ENCODE measurements at places on chromosomes 13 and 19.

DNA sequence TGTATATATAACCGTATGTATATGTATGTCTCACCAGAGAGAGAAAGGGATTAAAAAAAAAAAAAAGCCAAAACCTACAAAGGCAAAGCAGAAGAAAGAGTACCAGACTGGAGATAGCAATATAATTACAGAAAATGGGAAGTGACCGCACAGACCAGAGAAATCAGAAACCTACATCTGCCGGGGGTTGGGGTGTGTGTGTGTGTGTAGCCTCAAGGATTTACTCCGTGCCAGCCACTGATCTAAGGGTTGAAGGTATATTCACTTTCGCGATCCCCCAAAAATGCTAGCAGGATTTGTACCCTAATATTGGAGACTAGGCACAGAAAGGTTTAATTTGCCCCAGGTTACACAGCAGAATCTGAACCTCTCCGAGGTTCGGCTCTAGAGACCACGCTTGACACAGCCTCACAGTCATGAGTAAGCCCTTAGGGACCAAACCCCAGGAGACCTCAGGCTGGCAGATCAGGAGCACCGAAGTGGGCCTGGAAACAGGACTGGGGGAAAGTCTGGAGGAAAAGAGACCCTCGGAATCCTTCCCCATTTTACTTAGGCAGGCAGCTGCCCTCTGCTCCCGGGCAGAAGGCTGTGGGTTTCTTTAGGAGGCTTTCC lies 14.8 kb downstream of the ARL11 start:
- no peak for DNase-seq

DNA sequence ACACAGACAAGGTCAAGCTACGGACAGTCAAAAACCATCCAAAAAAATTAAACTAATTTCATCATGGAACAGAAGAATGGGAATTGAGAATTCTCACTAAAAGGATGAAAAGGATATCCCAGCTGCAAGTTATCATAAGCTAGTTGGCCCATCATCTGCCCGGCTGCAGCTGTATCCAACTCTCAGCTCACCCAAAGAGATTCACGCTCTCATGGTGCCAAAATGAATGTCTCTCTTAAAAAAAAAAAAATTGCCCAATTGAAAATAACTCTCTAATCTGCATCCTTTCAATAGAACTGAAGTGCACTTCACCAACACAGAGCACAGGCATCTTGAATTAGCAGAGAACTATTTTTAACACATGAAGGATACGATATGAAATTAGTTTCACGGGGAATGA lies 20.0 kb downstream of the ENOX1 start:
- DNase-seq, result no peak

DNA sequence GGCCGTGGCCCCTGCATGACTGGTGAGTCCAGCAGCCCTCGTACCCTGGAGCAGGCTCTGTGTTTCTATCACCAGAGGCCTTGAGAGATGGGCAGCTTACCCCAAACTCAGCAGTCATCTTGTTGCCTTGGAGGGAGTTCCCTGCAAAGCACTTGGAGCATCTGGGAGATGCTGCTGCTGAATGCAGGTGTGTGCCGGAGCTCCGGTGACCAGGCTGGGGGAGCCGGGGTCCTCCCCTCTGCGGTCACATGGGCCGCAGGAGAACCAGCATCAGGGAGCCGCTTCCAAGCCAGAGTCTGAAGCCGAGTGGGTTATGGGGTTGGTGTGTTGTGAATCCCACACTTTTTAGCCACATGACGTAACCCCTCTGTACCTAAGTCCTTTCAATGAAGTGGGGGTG lies 82.8 kb downstream of the TEX29 start:
- DNase-seq, result no peak

GRCh38 chr13:85755123-85755522 lies 44.1 kb downstream of the SLITRK6 start:
- DNase-seq, result no peak

GRCh38 chr13:102198418-102199311 lies 203.2 kb downstream of the FGF14 start:
- no peak for DNase-seq

DNA sequence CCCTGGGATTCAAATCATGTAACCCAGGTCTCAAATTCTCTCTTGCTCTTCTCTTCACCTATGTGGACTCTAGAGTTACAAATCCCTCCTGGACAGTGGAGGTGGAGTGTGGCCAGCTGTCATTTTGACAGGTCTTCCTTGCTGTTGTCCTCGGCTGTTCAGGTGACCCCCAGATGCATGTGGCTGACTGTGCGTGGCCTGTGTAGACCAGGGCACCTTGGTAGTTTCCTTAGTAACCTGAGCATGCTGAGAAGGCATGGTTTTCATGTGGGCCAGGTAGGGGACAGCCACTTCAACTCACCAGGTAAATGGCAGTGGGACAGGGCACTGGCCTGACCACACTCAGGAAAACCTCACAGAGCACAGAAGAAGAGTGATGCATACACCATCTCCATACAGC lies 155.0 kb upstream of the TSHZ3 start:
- no peak for DNase-seq

DNA sequence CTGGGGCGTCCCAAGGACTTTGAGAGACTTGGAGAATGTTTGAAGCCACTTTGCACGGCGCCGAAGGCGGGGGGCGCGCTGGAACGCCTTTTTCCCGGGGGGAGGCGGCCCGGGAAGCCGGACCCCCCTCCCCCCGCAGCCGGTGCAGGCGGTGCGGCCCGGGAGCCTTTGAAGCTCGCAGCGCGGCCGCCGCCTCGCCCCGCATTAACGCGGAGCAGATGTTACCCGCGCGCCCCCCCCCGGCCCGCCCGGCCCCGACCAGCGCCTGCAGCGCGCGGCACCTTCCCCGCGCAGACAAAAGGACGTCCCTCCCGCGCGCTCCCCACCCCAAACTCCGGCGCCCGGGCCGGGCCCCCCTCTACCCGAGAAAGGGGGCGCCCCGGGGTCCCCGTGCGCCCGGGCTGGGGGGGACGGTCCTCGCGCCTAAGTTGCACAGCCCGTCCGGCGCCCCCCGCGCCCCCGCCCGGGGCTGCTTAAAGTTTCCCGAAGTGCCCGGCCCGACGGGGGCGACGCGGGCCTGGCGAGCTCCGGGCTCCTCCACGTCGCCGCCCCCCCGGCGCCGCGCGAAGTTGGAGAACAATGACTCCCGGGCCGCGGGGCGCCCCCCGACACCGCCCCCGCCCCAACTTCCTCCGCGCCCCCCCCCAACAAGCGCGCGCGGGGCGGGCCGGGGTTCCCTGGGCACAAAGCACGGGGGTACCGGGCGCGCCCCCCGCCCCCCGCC lies 685 bp downstream of the TCF3 start:
- DNase-seq, result peak; percentile 35

DNA sequence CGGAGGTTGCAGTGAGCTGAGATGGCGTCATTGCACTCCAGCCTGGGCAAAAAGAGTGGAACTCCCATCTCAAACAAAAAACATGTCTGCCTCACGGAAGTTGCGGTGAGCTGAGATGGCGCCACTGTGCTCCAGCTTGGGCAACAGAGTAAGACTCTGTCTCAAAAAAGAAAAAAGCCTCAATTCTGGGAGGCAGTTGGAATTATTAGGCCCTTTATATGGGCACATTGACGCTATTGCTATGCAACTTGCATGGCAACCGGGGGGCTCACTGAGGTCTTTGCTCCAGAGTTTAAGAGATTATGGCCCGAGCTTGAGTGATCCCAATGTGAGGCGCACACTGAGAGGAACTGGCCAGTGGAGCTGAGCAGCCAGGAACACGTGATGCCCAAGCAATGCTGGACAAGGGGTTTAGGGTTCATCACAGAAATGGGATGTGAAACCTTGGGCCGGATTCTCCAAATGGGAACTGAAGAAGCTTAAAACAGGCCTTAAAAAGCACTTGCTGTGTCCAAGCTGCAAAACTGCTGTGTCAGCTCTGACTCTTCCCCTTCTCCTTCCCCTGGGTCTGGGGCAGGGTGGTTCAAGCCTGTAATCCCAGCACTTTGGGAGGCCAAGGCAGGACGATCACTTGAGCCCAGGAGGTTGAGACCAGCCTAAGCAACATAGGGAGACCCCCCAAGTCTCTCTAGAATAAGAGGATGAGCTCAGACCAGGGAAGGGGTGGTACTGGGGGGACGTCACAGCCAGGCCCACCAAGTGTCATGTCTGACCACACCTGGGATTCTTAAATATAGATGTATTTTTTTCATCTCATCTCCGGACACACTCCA lies 2.5 kb downstream of the FTL start:
- DNase-seq, result no peak

- DNase-seq, result no peak
Observed at GRCh38 chr13:42363941-42364612, 92.1 kb downstream of the AKAP11 start.

DNA sequence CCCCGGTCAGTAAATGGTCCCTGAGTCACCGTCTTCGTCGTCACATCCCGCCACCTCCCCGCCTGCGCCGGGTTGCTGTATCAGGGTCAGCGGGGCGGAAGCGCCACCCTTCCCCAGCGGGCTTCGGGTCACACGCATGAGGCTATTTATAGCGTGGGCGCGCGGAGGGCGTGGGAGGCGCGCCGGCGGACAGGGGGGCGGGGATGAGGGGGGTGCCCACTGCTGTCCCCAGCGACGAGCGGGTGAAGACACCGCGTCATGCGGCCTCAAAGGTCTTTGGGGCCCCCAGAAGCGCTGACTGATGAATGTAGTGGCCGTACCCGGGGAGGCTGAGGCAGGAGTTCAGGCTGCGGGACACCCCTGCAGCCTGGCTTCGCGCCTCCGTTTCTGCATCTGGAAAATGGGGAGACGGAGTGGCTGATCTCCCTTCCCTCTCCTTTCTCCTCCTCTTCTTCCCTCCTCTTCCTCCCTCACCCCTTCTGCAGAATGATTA lies 7.9 kb downstream of the UNC13A start:
- peak; percentile 23 for DNase-seq

All from activated T-cell treated with anti-CD3 and anti-CD28 coated beads for 1 hour (primary cell).